ENCODE measurements at places on chromosomes 2 and 18.

DNA sequence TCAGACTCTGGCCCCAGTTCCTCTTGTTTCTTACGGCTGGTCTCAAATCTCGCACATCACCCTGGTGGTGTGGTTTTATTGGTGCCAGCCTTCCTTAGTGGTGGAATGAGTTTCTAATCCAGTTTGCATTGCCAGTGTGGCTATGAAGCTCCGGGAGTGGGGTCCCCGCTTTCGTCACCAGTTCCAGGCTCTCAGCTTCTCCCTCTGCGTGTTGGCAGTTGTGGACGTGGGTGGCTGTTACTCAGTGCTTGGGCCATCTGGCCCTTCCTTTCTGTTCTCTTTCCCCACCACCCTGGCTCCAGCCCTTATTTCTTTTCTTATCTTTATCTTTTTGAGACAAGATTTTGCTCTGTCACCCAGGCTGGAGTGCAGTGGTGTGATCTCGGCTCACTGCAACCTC, 30.1 kb downstream of the EFR3B start:
- DNase-seq, result no peak

DNA sequence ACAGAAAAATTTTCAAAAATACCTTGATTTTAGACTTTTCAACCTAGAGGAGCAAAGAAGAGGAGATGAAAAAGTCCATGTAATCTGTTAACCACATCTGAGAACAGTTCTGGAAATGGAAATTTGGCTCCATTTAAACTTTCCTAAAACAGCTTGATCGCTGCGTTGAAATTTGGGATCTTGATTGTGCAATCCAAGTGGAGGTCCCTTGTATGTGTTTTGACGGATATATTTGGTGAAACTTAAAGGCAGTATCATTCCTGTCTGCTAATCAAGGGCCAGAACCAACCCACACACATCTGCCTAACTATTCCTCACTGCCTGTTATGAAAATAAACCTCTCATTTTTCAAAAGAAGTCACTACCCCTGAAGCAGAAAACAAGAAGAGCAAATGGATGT, 46.6 kb downstream of the SPATS2L start:
- DNase-seq, result peak; percentile 47

- DNase-seq, result no peak
Measured at GRCh38 chr2:60976875-60977561, 40.5 kb upstream of the PEX13 start.

GRCh38 chr2:100606332-100606725, 43.5 kb downstream of the PDCL3 start:
- DNase-seq, result no peak

GRCh38 chr18:63107931-63108330, 211.6 kb downstream of the BCL2 start:
- DNase-seq, result no peak

GRCh38 chr2:111634995-111635538, 248.9 kb downstream of the ANAPC1 start:
- DNase-seq, result peak; percentile 31

DNA sequence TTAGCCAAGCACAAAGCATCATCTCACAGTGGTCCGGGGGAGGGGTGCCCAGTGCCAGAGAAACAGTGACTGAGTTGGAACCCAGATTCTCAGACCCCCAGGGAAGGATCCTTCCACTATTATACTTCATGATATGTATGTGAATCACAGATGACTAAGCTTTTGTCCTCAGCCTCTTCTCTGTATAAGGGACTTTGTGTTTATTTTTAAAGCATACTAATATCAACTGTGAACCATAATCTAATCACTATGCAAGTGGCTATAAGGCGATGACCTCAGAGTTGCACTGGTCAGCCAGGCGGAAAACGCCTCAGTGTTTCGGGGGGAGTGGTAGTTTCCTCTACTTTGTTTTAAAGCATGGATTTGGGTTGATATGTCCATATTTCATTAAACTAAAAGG, 160.4 kb upstream of the TMEM200C start:
- DNase-seq, result peak; percentile 89

GRCh38 chr2:102044967-102045489, 53.3 kb downstream of the IL1R2 start:
- DNase-seq, result no peak

- DNase-seq, result no peak
Measured at GRCh38 chr18:77088963-77089722, 43.4 kb downstream of the MBP start.

DNA sequence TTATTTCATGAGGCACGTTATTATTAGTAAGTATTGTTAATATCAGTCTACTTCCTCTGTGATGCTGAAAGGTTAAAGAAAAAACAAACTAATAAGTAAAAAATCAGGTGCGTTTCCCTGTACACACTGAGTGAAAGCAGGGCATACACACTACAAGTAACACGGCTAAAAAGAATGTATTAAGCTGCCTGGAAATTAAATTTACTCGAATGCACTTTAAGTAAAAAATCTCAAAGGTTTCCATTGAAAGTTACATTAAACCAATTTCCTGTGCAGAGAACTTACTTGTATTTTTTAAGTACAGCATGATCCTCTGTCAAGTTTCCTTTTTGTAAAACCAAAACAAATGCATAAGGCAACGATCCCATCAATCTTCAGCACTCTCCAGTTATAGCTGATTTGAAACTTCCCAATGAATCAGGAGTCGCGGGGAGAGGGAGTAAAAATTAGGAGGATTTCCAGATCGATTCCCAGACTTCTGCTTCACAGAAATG, 633 bp downstream of the BCL2 start:
- DNase-seq, result no peak

- no peak for DNase-seq
Measured at GRCh38 chr2:134777593-134777992, 58.8 kb upstream of the TMEM163 start.

GRCh38 chr2:181657379-181657778, 474 bp upstream of the CERKL start:
- no peak for DNase-seq

GRCh38 chr18:13451213-13451540, 232.6 kb downstream of the LDLRAD4 start:
- no peak for DNase-seq

GRCh38 chr2:99636144-99637034, 146.6 kb upstream of the REV1 start:
- DNase-seq, result no peak

DNA sequence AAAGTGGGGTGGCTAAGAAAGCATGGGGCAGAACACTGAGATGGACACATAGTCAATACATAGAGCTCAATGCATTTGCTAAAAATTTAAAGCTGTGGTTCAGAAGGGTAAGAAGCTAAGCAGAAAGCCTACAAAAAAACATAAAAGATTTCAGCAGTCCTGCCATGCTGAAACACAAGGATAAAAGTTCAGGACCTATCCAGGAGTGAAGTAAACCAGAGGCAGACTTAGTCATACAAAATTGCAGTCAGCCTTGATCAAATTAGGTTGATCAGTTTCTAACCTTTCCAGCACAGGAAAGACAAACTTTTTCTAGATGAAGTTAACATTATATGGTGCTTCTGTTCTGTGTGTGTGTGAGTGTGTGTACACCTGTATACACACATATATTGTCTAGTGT, 120.8 kb upstream of the RBMS1 start:
- DNase-seq, result no peak

- DNase-seq, result no peak
Measured at GRCh38 chr18:11047817-11048216, 101.6 kb downstream of the PIEZO2 start.

GRCh38 chr2:151525821-151526373, 116.2 kb downstream of the RIF1 start:
- no peak for DNase-seq

GRCh38 chr2:233938676-233939370, 21.6 kb downstream of the TRPM8 start:
- DNase-seq, result no peak

DNA sequence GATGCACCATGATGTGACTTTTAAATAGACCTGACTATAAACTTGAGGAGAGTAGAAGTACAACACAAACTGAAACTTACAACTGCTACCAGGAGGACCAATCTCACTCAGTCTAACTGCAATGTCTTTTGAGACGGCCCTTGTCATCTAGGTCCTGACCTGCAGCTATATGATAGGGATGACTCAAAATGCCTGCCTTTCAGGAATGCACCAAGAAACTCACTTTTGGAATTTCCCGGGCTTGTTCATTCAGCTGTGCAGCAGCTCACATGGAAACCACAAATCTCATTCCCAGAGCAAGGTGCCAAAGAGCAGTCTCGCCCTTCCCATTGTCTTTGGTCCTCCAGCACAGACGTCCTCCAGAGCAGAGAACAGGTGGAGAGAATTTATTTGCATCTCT, 113.7 kb downstream of the SPOPL start:
- DNase-seq, result peak; percentile 38
